Breast epithelium (tissue), 4 donors: ENCODE measurements at places on chromosomes 6 and 20.

DNA sequence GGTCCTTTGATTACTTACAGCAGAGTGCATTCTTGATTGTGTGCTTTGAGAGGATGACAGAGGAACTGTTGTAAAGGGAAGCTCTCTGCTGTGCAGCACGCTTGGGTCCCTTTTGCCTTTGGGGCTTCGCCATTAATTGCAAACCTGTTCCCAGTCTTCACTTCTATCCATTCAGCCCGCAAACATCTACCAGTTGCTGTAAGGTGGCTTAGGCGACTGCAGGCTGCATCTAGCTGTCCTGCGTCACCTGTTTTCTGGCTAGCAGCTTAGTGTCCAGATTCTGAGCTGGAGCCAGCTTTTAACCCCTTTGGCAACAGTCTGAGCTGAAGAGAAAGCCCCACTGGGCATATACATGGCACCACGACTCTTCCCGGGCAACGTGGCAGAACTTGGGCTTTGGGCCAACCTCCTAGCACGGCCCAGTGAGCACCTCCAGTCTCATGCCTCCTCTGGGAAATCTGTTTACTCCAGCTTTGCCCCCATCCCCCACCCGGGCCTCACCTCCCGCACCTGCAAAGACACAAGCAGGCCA, 2.5 kb upstream of the FASTKD5 start:
- DNase-seq: no peak

DNA sequence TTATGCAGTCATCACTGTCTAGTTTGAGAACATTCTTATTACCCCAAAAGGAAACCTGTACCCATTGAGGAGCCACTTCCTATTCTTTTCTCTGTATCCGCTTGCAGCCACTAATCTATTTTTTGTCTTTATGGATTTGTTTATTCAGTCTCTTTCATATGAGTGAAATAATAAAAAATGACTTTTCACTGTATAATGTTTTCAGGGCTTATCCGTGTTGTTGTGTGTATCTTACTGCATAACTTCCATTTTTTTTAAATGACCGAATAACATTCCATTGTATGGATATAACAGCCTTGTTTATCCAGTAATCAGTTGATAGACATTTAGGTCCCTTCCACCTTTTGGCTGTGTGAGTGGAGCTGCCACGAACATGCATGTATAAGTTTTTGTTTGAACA, 86.6 kb downstream of the ZFAND3 start:
- no peak for DNase-seq

DNA sequence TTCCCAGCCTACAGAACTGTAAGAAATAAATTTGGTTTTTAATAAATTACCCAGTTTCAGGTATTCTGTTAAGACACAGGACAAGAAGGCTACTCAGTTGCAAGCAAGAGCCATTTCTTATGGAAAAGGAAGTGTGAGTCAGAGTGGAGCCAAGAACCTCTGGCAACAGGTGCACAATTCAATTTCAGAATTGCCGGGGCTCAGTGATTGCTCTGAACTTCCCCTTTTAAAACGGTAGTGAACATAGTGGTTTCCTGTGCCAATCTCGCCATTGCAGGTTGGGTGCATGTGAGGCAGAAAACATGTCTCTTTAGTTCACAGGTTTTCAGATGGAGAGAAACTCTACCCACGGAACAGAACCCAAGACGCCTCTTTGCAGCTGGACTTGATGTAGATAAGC, 16.4 kb downstream of the PIGT start:
- DNase-seq: no peak

DNA sequence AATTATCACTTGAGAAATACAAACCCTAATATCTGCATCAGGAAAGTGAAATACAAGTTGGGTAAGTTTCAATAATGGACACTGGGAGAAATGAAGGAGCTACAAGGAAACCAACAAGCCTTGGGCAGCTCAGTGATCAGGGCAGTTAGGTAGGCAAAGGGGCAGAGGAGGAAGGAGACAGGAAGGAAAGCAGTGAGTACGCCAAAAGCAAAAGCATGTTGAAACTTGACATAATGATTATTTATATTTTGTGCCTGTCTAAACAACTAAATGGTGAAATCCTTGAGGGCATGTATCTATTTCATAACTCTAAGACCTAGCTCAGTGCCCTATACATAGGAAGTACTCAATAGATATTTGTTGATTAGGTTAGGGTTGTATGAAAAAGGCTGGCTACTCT, 23.3 kb downstream of the PXT1 start:
- no peak for DNase-seq

- DNase-seq: no peak
Measured at GRCh38 chr6:36722879-36723278, 25.3 kb downstream of the RAB44 start.

GRCh38 chr20:20993372-20993771, 112.8 kb downstream of the LINC00237 start:
- no peak for DNase-seq
